ENCODE measurements at places on chromosomes 2 and 18. TPM values are rescaled to one million over a fixed set of nuclear protein-coding genes. Genes with fewer than 3 reads are reported as not detected.

GPR45 gene
- total RNA-seq, result not detected

CTLA4 gene
- total RNA-seq, result not detected

KRCC1 gene
- 10.2 TPM for total RNA-seq

ZAP70 gene
- not detected for total RNA-seq

RBBP8 gene
- 31.5 TPM for total RNA-seq

GKN2 gene
- 3.7 TPM for total RNA-seq

ACOXL gene
- total RNA-seq, result not detected

COL4A4 gene
- total RNA-seq, result 1.9 TPM

CCDC148 gene
- total RNA-seq, result 0.51 TPM

APCDD1 gene
- total RNA-seq, result not detected

SLC9A2 gene
- 2.7 TPM for total RNA-seq

PRSS56 gene
- 0.16 TPM for total RNA-seq

LRRC30 gene
- not detected for total RNA-seq

UGT1A3 gene
- total RNA-seq, result not detected

LAMA1 gene
- 0.31 TPM for total RNA-seq

EFR3B gene
- 17.9 TPM for total RNA-seq

MGAT5 gene
- 23.4 TPM for total RNA-seq

VIT gene
- total RNA-seq, result not detected

ARHGEF33 gene
- 0.13 TPM for total RNA-seq

GAREM2 gene
- total RNA-seq, result 6.3 TPM

CNDP1 gene
- total RNA-seq, result not detected

UPP2 gene
- total RNA-seq, result not detected

RFTN2 gene
- total RNA-seq, result not detected

MC4R gene
- not detected for total RNA-seq
